ENCODE measurements at places on chromosomes 5 and 9. TPM values are rescaled to one million over a fixed set of nuclear protein-coding genes. Genes with fewer than 3 reads are reported as not detected.

DNA sequence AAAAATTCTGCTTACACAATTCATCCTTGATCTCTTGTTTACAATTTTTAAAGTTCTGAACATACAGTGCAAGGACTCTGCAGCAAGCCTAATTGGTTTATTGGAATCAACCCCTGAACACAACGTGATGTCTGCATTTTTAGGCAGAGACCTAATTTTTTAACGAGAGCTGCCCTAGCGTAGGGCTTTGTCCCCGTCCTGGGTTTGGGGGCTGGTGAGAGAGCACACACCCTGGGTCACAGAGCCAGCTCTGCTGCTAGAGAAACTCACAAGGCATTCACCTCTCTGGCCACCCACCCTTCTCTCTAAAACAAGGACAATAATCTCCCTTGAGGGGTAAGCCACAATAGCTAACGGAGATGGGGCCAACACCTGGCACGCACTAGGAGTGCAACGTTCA, 28.2 kb downstream of the SH3PXD2B start:
- DNase-seq = no peak

- DNase-seq = no peak
Measured at GRCh38 chr5:99019812-99020697, 91.2 kb upstream of the CHD1 start.

DNA sequence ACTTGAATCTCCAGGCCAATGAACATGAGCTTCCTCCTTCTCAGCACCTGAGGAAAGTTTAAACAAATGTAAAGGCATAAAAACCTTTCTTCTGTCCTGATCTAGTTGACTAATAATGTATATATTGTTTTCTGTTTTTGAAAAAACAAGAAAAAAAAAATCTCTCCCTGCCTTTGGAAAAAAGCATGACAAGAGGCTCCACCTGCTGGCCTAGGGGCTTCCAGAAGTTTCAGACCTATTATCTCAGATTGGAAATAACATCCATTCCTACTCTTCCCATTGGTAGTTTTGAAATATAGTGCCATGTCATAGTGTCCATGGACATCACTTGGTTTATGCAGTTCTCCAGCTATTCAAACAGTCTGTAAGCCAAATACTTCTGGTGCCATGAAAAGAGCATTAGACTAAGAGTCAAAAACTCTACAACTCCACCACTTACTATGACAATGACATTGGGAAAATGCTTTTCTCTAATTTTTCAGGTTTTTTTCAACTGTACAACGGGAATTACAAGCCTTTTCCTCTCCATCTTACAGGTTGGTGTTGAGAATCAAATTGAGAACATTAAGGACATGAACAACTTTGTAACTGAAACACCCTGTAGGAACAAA, 409.6 kb upstream of the MPDZ start:
- no peak for DNase-seq

DNA sequence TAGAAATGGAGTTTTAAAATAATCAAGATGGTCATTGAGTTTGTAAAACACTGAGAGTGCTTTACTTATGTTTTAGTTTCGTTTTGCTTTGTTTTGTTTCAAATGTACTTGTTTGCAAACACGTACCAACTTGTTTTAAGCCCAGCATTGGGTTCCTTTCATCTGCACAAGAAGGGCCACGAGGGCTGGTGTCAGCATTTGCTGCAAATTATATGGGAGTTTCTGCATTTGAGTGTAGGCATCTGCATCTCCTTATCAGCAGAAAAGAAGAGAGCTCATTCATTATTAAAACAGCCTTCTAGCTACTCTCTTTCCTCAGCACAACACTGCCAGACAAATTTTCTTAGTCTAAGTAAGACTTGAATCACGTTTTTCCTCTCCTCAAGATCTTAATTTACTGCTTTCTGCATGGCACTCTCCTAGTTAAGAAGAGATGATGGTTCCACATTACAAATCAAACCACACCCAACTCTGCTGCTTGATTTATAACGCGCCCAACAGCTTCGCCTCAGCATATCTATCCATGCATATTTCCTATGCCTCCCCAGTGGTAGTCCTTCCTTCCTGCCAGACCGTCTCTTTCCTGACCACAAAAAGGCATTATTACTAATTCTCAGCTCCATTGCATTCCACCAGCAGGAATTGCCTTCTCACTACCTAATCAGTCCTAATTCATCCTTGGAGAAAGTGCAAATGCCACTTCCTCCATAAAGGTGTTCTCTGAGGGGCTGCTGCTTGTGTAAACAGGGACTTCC, 95.2 kb upstream of the CAST start:
- DNase-seq = no peak

DNA sequence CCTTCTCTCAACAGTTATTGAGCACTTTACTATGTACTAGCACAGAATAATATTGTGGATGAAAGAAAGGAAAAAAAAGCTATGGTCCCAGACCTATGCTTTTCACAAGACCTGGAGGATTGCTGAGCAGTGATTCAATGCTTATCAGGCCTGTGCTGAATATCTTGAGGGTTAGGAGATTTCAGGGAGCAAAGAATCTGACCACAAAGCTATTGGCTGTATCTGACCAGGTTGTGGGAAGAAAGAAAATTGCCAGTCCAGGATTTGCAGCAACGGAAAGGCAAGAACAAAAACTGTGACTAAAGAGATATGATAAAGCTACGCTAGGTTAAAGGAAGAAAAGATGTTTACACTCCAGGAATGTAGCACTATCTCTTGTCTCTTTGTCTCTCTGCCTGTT, 14.9 kb upstream of the MACIR start:
- no peak for DNase-seq

DNA sequence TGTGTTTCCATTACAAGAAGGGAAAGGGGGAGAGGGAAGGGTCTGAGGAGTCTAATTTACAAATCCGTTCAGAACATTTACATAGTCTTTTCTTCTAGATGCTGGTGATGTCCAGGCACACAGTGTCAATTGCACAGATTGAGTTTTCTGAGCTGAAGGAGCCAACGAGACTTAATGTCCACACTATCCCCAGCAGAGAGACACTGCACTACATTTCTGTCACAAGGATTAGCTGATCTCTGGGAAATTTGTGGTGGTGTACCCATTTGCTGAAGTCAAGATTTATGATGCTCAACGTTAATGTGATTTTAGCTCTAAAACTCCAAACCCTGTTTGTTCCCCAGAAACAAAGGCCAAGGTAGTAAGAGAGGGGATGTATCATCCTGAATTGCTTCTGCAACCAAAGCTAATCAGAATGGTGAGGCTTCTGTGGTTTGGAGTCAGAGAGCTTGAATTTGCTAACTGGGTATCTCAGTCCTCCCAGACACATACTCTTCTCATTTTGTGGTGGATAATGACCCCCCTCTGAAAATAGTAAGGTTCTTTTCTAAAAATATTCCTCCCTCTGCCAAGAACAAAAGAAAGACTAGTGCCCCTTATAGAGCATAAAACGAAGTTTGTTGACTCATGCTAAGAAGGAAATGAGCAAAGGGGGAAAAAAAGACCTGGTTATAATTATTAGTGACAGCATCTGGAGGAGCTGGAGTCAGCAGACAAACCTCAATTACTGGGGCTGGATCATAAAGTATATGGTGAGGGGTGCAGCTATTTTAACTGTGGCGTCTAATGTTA, 416.9 kb downstream of the PSAT1 start:
- DNase-seq = no peak

GRCh38 chr5:135372654-135373381, 26.2 kb downstream of the MACROH2A1 start:
- DNase-seq = no peak

- DNase-seq = no peak
Measured at GRCh38 chr9:17735859-17736258, 157.0 kb downstream of the SH3GL2 start.

GRCh38 chr5:31068287-31068686, 125.2 kb upstream of the CDH6 start:
- DNase-seq = no peak

- DNase-seq = no peak
Measured at GRCh38 chr9:116152390-116152789, 1.2 kb upstream of the PAPPA start.

FST gene
- total RNA-seq = 1.6 TPM

FBXL7 gene
- 0.90 TPM for total RNA-seq

UBAP1 gene
- 19.3 TPM for total RNA-seq

BARHL1 gene
- not detected for total RNA-seq

Measured in thymus (tissue), 14 donors.